ENCODE measurements at places on chromosomes 1 and 21.

GRCh38 chr1:156430303-156430702 lies 61.3 kb downstream of the RHBG start:
- DNase-seq: no peak

GRCh38 chr1:164907666-164908065 lies 348.7 kb downstream of the PBX1 start:
- DNase-seq: no peak

DNA sequence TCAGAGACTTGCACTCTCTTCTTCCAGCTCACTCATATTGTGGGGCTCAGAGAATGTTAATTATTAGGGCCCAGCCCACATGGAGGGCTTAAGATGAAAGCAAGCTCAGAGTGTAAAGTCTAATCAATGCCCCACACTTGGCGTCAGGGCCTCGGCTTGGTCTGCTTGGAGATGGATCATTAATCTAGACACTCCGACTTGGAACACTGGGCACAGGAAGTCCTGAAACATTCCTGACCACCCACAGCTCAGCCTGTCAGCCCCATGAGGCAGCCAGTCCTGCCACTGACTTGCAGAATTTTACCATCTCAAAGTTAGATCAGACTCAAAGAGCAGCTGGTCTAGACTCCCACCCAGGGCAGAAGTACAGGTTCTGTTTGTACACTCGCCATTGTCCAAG lies 69.8 kb upstream of the TRABD2B start:
- no peak for DNase-seq

DNA sequence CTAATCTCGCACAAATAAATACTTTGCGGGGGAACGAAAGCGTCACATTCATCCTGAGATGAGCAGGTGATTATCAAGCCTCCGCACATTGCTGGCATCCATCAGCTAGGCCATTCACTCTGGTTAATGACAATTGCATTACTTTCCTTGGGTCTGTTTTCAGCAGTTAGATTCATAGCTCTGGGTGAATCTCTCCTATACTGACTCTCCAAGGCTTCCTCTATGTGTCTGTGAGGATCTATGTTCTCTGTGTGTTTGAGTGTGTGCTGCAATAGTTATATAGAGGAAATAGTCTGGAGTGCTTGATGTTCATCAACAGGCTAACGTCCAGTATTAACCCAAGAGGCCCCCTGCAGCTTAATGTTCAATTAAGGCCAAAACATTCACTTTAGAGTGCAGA lies 133.0 kb upstream of the CTTNBP2NL start:
- DNase-seq: no peak

- DNase-seq: no peak
These were observed 37.7 kb downstream of the VTCN1 start for GRCh38 chr1:117173006-117173405.

DNA sequence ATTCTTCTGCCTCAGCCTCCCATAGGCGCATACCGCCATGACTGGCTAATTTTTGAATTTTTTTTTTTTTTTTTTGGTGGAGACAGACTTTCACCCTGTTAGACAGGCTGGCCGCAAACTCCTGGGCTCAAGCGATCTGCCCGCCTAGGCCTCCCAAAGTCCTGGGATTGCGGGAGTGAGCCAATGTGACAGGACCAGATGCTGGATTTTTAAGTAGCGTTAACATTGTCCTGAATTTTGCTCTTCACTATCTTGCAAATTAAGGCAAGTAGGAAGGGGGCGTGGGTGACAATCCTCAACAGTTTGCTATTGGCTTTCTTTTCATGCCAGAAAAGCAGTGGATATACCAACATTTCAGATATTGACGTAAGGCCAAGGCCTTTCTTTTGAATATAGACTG lies 49.7 kb upstream of the TSNAX start:
- no peak for DNase-seq
